ENCODE measurements at places on chromosomes 5 and 9. TPM values are rescaled to one million over a fixed set of nuclear protein-coding genes. Genes with fewer than 3 reads are reported as not detected.

DNA sequence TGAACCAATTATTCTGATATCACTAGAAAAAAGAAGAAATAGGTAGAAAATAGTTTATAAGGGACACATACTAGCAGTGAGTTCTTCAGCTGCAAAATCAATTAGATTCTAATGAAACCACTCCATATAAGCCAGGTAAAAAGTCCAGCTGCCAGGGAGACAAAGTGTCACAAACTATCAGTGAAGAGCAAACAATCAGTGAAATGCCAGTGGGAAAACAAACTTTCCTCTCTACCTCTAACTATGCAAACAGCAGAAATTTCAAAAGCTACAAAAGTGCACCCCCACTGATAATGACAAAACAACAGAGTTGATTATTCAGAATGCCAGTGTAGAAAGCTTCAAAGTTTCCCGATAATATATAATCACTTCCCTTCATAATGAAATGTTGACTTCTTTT is 637.2 kb upstream of the ITGA1 start:
- no peak overlapping the region for H3K4me3 ChIP-seq
- H3K27ac ChIP-seq, result no peak overlapping the region
- peaks cover 6% of the 10 kb centered on the region for H3K4me1 ChIP-seq
- peak; percentile 28 for DNase-seq
- no peaks in the 10 kb centered on the region for H3K36me3 ChIP-seq

GRCh38 chr9:134811673-134812342 is 68.8 kb upstream of the FCN2 start:
- no peak overlapping the region for H3K4me3 ChIP-seq
- H3K27me3 ChIP-seq, result no peaks in the 10 kb centered on the region
- H3K4me1 ChIP-seq, result peaks cover 12% of the 10 kb centered on the region
- H3K27ac ChIP-seq, result peak overlapping the region; percentile 89
- DNase-seq, result peak; percentile 75

The EIF4E1B gene
- total RNA-seq, result not detected

DNA sequence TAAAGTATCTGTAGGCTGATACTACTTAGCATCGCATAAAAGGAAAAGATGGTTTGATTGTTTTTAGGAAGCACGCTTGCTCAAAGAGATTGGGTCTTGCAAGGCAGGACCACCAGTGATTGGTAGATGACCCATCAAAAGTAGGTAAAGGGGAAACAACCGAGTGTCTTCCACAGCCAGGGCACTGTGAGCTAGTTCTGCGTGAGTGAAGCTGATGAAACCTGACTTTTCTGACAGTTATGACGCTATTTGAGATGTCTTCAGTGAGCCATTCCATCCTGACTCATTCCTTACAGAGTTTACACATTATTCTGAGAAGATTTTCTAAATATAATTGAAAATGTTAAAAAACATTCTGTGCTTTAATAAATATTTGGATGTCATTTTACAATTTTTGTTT is 49.7 kb downstream of the BASP1 start:
- H3K36me3 ChIP-seq, result no peaks in the 10 kb centered on the region
- DNase-seq, result no peak

GRCh38 chr9:104279535-104280177 is 185.5 kb downstream of the SMC2 start:
- no peak overlapping the region for H3K4me3 ChIP-seq
- H3K27ac ChIP-seq, result no peak overlapping the region
- no peaks in the 10 kb centered on the region for H3K4me1 ChIP-seq
- H3K27me3 ChIP-seq, result no peaks in the 10 kb centered on the region
- H3K36me3 ChIP-seq, result no peaks in the 10 kb centered on the region

GRCh38 chr5:139360384-139360783 is 18.7 kb downstream of the PAIP2 start:
- no peaks in the 10 kb centered on the region for H3K4me1 ChIP-seq
- no peak for DNase-seq
- H3K36me3 ChIP-seq, result peaks cover 18% of the 10 kb centered on the region
- H3K27me3 ChIP-seq, result no peaks in the 10 kb centered on the region

DNA sequence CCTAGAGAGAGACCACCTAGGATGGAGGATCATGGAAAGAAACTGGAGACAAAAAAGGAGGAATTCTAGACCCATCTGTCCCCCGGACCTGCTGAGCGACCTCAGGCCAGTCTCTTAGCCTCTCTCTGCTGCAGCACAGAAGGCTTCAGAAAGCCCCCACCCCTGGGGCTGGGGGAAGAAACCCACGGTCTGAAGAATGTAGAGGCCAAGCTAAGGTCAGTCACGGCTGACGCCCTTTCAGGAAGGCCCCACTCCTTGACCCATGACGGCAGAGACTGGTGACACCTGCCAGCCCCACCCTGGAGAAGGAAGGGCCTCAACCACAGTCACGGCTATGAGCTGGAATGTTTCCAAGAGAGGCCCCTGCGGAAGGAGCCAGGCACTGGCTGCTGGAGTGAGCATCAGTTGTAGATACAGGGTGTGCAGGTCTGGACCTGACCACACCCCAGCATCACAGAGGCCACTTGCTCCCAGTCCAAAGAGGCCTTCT is 120.5 kb upstream of the BOD1 start:
- no peak for DNase-seq
- H3K4me1 ChIP-seq, result no peaks in the 10 kb centered on the region
- H3K27ac ChIP-seq, result no peak overlapping the region
- no peaks in the 10 kb centered on the region for H3K36me3 ChIP-seq
- no peak overlapping the region for H3K4me3 ChIP-seq
- H3K27me3 ChIP-seq, result no peaks in the 10 kb centered on the region

- no peaks in the 10 kb centered on the region for H3K36me3 ChIP-seq
- H3K27me3 ChIP-seq, result no peaks in the 10 kb centered on the region
- DNase-seq, result no peak
- H3K4me1 ChIP-seq, result no peaks in the 10 kb centered on the region
- H3K27ac ChIP-seq, result no peak overlapping the region
These were observed 243.9 kb upstream of the ATP10B start for GRCh38 chr5:161095953-161096352.

The NR5A1 gene
- total RNA-seq, result 0.21 TPM

DNA sequence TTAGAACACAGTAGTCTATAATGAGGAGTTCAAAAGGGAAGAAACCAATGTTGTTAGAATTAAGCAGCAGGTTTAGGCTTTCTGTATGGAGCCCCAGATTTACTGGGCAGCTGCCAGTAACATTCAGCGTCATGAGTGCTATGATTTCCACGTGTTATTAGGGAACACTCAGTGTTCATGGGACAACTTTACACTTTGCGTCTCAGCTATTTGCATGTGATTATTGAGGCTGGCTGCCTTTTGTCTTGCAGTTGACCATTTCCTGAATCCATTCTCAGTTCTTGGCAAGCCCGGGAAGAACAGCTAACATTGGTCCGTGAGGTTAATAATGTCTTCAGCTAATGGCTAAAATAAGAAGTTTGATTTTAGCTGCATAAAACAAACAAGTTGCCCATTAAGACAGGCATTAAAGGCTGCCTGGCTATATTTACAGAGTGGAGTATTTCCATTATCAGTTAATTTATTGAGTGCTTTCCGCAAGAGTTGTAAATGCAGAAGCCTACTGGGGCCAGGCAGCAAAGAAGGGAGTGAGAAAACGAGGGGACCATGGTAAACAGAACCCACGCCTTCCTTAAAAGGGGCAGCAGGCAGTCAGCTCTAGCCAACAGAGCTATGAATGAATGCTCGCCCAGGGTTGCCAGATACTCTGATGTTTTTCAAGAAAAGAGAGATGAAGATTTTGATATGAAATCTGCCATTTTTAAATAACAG is 120.9 kb downstream of the PIP5K1B start:
- H3K4me3 ChIP-seq, result peak overlapping the region; percentile 8

The PPIC gene
- 21.3 TPM for total RNA-seq

DNA sequence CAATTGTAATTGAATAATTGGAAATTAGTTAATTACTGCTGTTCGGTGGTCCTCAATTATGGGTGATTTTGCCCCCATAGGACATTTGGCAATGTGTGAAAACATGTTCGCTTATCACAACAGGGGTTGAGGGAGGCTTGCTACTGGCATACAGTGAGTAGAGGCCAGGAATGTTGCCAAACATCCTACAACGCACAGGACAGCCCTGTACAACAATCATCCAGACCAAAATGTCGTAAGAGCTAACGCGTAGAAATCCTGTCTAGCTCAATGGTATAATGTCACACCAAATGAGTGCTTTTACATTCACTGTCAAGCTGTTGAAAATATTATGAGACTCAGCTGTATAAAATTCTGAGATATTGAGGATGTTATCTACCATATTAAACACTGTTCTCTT is 464.4 kb upstream of the TUSC1 start:
- no peaks in the 10 kb centered on the region for H3K27me3 ChIP-seq
- no peaks in the 10 kb centered on the region for H3K4me1 ChIP-seq
- DNase-seq, result no peak
- no peaks in the 10 kb centered on the region for H3K36me3 ChIP-seq

DNA sequence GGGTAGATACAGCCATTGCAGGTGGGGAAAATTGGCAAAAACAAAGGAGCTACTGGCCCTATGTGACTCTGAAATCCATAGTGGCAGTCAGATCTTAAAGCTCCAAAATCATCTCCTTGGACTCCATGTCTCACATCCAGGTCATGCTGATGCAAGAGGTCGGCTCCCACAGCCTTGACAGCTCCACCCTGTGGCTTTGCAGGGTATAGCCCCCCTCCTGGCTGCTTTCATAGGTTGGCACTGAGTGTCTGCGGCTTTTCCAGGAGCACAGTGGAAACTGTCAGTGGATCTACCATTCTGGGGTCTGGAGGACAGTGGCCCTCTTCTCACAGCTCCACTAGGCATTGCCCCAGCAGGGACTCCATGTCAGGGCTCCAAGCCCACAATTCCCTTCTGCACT is 1190.1 kb downstream of the CDH12 start:
- H3K4me3 ChIP-seq, result no peak overlapping the region
- H3K27me3 ChIP-seq, result no peaks in the 10 kb centered on the region
- peak; percentile 34 for DNase-seq
- no peaks in the 10 kb centered on the region for H3K36me3 ChIP-seq
- no peak overlapping the region for H3K27ac ChIP-seq

The ACTBL2 gene
- total RNA-seq, result not detected

- peaks cover 19% of the 10 kb centered on the region for H3K4me1 ChIP-seq
- H3K27me3 ChIP-seq, result no peaks in the 10 kb centered on the region
- no peak overlapping the region for H3K4me3 ChIP-seq
- no peak overlapping the region for H3K27ac ChIP-seq
These were observed 83.2 kb downstream of the DTWD2 start for GRCh38 chr5:118905196-118905595.

DNA sequence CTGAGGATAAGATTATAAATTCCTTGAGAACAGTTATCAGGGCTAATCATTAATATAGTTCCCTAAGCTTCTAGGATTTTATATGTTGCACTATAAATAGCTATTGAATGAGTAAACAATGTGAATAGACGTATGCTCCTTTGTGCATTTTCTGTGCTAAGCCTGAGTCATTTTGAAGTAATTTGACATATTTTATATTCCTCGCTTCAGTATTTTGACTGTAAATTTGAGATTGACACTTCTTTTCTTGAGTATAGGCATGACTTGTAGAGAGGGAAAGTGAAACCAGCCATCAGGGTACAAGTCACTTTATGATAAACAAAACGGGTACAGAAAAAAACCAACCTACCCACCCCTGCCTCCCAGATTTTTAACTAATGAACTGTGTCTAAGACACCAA is 367.7 kb upstream of the PRR16 start:
- no peaks in the 10 kb centered on the region for H3K4me1 ChIP-seq
- no peaks in the 10 kb centered on the region for H3K36me3 ChIP-seq
- DNase-seq, result no peak

DNA sequence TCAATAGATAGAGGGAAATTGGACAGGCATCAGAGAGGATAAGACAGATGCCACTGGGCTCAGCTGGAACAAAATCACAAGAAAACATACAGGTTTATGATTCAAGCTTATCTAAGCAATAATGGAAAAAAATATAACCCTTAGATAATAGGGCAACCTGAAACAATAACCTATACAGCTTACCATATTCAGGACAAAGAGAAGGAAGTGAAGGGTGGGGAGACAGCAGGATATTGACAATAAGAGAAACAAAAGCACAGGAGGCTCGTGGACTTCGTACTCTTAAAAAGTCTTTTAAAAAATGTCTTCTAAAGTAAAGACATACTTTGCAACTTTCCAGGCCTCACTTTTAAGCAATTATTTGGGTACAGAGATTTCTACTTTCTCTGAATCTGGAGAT is 225.3 kb downstream of the NTRK2 start:
- no peak overlapping the region for H3K27ac ChIP-seq
- DNase-seq, result no peak
- no peaks in the 10 kb centered on the region for H3K36me3 ChIP-seq
- H3K4me1 ChIP-seq, result peaks cover 25% of the 10 kb centered on the region

DNA sequence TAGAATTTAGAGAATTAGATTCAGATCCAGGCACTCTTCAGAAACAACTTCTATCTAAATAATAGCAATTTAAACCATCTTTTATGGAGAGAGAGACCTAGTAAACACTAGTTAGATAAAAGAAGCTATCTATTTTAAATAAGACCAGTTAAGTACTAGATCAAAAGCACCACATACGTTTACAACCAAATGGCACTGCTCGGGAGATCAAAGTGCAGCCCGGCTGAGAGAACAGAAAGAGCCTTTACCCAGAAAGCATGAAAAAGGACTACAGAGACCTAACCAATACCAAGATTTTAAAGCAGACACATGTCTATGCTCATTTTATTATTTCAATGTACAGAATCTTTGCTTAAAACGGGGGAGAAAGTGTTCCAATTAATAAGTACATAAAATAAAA is 30.8 kb downstream of the LIX1 start:
- H3K4me3 ChIP-seq, result no peak overlapping the region
- DNase-seq, result no peak
- H3K27ac ChIP-seq, result no peak overlapping the region
- no peaks in the 10 kb centered on the region for H3K36me3 ChIP-seq
- no peaks in the 10 kb centered on the region for H3K27me3 ChIP-seq
- H3K4me1 ChIP-seq, result peaks cover 22% of the 10 kb centered on the region

The OBP2B gene
- not detected for total RNA-seq

The PIP5K1B gene
- total RNA-seq, result 2.8 TPM

- H3K27me3 ChIP-seq, result no peaks in the 10 kb centered on the region
- H3K4me3 ChIP-seq, result no peak overlapping the region
- no peaks in the 10 kb centered on the region for H3K4me1 ChIP-seq
These were observed 220.4 kb downstream of the MAPKAP1 start for GRCh38 chr9:125486576-125486975.

GRCh38 chr5:22593592-22593991 is 259.6 kb downstream of the CDH12 start:
- H3K27ac ChIP-seq, result no peak overlapping the region
- no peaks in the 10 kb centered on the region for H3K27me3 ChIP-seq
- H3K4me1 ChIP-seq, result no peaks in the 10 kb centered on the region
- no peaks in the 10 kb centered on the region for H3K36me3 ChIP-seq
- DNase-seq, result no peak
- no peak overlapping the region for H3K4me3 ChIP-seq

- no peaks in the 10 kb centered on the region for H3K36me3 ChIP-seq
- H3K4me1 ChIP-seq, result peaks cover 8% of the 10 kb centered on the region
- no peak for DNase-seq
- H3K27me3 ChIP-seq, result peaks cover 16% of the 10 kb centered on the region
These were observed 159.2 kb upstream of the ALDH1B1 start for GRCh38 chr9:38233343-38233742.

The SLC36A3 gene
- not detected for total RNA-seq

- no peak overlapping the region for H3K27ac ChIP-seq
- no peaks in the 10 kb centered on the region for H3K27me3 ChIP-seq
- H3K36me3 ChIP-seq, result no peaks in the 10 kb centered on the region
- H3K4me3 ChIP-seq, result no peak overlapping the region
- peak; percentile 85 for DNase-seq
- no peaks in the 10 kb centered on the region for H3K4me1 ChIP-seq
These were observed 103.8 kb upstream of the LIFR start for GRCh38 chr5:38660194-38660668.

GRCh38 chr5:67106626-67107342 is 89.8 kb downstream of the CD180 start:
- H3K27me3 ChIP-seq, result no peaks in the 10 kb centered on the region
- H3K4me1 ChIP-seq, result no peaks in the 10 kb centered on the region
- H3K36me3 ChIP-seq, result no peaks in the 10 kb centered on the region
- no peak overlapping the region for H3K4me3 ChIP-seq
- DNase-seq, result no peak

The PCDHA8 gene
- total RNA-seq, result 1.4 TPM

Data from GM23338 (cell line).